Endodermal cell (in vitro differentiated cells): ENCODE measurements at places on chromosomes 4 and X. TPM values are rescaled to one million over a fixed set of nuclear protein-coding genes. Genes with fewer than 3 reads are reported as not detected.

DNA sequence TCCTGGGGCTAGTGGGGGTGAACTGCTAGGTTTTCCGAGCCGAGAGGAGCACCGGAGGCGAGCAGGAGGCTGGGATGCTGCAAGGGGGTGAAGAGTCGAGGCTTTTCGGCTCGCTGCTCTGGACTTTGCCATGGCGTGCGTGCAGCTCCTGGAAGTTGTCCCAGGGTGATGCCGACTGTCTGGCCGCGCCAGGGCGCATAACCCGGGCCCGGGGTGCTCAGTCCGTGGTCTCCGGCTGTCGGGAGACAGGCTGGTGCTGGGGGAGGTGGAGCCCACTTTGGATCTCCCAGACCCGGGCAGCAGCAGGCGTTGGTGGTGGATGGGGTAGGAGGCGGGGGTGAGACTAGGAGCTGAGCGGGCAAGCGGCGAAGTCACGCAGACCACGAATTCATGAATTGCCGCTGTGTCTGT lies 793 bp downstream of the GRIA3 start:
- DNase-seq: peak; percentile 69
- H3K4me3 ChIP-seq: peak overlapping the region; percentile 77
- H3K36me3 ChIP-seq: no peaks in the 10 kb centered on the region
- no peaks in the 10 kb centered on the region for H3K4me1 ChIP-seq
- no peak overlapping the region for H3K27ac ChIP-seq

DNA sequence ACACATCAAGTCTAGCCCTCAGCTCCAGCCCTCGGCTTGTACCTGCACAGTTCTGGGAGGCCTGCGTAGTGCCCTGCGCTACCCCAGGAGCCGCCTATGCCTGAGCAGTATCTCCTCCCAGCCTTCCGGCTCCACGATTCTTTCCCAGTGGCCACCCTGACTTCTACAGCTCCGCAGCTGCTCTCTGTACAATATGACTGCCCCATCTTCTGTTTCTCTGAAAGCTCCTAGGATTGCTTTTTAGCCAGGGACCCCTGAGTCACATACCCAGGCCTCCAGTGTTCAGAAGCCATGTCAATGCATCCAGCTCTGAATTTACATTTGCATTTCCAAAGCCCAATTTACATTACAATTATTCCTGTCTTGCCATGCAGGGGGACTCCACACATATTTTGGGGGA lies 135.5 kb downstream of the PJA1 start:
- H3K27ac ChIP-seq: no peak overlapping the region
- no peak overlapping the region for H3K4me3 ChIP-seq
- no peaks in the 10 kb centered on the region for H3K36me3 ChIP-seq
- no peaks in the 10 kb centered on the region for H3K27me3 ChIP-seq
- no peaks in the 10 kb centered on the region for H3K4me1 ChIP-seq
- peak; percentile 37 for DNase-seq

Gene GLOD5
- total RNA-seq: not detected in 3 replicates

Gene POF1B
- total RNA-seq: not detected in 3 replicates

GRCh38 chrX:64996805-64997204 lies 20.6 kb upstream of the ZC4H2 start:
- no peaks in the 10 kb centered on the region for H3K27me3 ChIP-seq
- H3K4me1 ChIP-seq: no peaks in the 10 kb centered on the region
- H3K27ac ChIP-seq: no peak overlapping the region
- H3K36me3 ChIP-seq: no peaks in the 10 kb centered on the region
- DNase-seq: no peak

Gene AKAP4
- 0.25 TPM in 1 of 2 replicates, not detected in the other for total RNA-seq

DNA sequence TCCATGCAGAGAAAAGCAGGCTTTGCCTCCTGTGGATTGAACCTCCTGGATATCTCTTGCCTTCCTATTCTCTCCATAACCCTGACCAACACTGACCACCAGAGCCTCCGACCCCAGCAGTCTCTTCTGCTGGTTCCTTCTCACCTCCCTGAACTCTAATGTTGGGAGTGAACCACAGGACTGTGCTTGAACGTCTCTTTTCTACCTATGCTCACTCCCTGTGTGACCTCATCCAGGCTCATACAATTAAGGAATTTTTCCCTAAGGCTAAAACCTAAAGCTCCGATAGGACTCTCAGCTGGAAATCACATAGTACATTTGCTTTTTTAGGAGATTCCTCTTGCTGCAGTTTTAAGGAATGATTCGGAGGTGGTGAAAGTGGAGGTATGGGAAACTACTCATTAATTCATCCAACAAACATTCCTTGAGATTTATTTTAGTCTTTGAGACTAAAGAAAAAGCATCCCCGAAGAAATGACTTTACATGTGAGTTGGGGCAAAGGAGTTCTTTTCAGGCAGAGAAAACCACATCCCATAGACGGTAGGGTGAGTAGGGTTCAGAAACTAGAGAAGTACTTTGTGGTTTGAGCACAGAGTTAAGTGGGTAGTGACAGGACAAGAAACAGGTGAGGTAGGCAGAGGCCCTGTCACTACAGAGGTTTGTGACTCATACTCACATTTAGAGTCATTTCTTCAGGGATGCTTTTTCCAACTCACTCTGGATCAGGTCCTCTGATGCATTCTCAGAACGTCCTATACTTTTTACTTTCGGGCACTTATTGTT lies 30.8 kb downstream of the NDNF start:
- DNase-seq: no peak
- H3K4me3 ChIP-seq: no peak overlapping the region
- H3K4me1 ChIP-seq: no peaks in the 10 kb centered on the region
- H3K27ac ChIP-seq: no peak overlapping the region

Gene ETDB
- total RNA-seq: not detected in 3 replicates

GRCh38 chr4:181245326-181245725 lies 997.9 kb upstream of the TENM3 start:
- DNase-seq: no peak
- no peak overlapping the region for H3K4me3 ChIP-seq
- no peaks in the 10 kb centered on the region for H3K36me3 ChIP-seq
- H3K27ac ChIP-seq: no peak overlapping the region
- no peaks in the 10 kb centered on the region for H3K27me3 ChIP-seq
- no peaks in the 10 kb centered on the region for H3K4me1 ChIP-seq

Gene EBP
- 108 and 119 TPM in 2 replicates for total RNA-seq

DNA sequence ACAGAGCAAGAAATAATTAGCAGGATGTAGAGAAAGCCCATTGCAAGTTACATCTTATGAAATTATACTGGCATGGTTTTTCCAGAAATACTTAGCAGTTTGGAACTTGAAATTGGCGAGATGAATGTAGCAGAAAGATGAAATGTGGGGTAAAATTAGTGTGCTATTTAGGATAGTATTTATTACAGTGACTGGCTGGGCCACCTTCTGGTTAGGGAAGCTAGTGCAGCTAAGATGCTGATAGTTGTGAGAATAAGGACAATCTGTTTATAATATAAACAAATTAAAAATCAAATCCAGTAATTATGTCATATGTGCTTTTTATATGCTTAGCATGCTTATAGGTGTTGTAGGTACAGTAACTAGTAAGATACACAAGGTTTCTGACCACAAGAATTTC lies 74.8 kb downstream of the IL15 start:
- H3K4me3 ChIP-seq: no peak overlapping the region
- no peaks in the 10 kb centered on the region for H3K4me1 ChIP-seq
- H3K27ac ChIP-seq: no peak overlapping the region
- no peaks in the 10 kb centered on the region for H3K36me3 ChIP-seq
